ENCODE measurements at places on chromosomes 2 and 18.

GRCh38 chr18:29078273-29078672 lies 901.3 kb upstream of the CDH2 start:
- no peak for DNase-seq

GRCh38 chr2:159506764-159507440 lies 109.4 kb downstream of the BAZ2B start:
- DNase-seq = no peak

- DNase-seq = no peak
These were observed 15.5 kb downstream of the CYP1B1 start for GRCh38 chr2:38060236-38061018.

DNA sequence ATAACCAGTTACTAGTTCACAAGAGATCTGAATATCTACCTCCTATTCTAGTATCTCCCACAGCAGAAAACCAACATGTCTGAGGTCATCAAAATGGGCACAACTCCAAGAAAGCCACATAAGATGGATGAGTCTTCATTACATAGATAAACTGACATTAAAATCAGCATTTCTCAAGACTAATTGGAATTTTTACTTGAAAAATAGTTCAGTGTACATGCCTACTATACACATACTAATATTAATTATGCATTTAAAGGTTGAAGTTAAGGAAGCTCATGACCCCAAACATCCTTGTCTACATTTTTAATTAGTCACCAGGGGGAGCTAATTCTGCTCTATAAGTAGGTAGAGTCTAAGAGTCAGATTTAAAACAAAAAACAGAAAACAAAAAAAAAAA lies 41.9 kb downstream of the ZNF521 start:
- no peak for DNase-seq

GRCh38 chr2:178484245-178485041 lies 4.2 kb downstream of the PLEKHA3 start:
- DNase-seq = no peak

- peak; percentile 28 for DNase-seq
These were observed 71.2 kb downstream of the PLB1 start for GRCh38 chr2:28567061-28567471.

- no peak for DNase-seq
These were observed 158.3 kb upstream of the WDSUB1 start for GRCh38 chr2:159444754-159445153.

GRCh38 chr18:70418546-70419311 lies 129.9 kb downstream of the SOCS6 start:
- DNase-seq = no peak

- DNase-seq = no peak
These were observed 68.4 kb upstream of the RTN4 start for GRCh38 chr2:55118643-55119083.

GRCh38 chr2:75290600-75291150 lies 91.4 kb upstream of the TACR1 start:
- DNase-seq = no peak

DNA sequence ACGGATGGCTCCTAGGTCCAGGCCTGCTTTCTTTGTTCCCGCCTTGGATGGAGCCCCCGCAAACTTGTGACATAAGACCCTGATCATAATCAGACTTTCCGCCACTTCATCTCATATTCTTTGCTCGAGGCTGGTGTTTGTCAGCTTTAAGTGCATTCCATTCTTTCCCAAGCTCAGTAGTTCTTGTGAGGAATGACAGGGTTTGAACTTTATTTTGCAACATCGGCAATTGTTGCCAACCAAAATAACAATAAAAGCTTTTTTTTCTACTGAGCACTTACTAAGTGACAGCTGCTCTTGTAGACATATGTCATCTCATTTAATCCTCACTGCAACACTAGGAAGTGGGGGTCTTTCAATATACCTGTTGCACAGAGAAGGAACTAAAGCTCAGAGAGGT lies 178.8 kb upstream of the ST6GAL2 start:
- no peak for DNase-seq

DNA sequence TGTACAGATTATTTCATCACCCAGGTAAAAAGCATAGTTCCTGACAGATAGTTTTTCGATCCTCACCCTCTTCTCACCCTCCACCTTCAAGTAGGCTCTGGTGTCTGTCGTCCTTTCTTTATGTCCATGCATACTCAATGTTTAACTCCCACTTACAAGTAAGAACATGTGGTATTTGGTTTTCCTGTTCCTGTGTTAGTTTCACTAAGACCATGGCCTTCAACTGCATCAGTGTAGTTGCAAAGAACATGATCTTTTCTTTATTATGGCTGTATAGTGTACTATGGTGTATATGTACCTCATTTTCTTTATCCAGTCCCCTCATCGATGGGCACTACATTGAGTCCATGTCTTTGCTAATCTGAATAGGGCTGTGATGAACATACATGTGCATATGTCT lies 184.2 kb downstream of the KCNJ3 start:
- DNase-seq = no peak

DNA sequence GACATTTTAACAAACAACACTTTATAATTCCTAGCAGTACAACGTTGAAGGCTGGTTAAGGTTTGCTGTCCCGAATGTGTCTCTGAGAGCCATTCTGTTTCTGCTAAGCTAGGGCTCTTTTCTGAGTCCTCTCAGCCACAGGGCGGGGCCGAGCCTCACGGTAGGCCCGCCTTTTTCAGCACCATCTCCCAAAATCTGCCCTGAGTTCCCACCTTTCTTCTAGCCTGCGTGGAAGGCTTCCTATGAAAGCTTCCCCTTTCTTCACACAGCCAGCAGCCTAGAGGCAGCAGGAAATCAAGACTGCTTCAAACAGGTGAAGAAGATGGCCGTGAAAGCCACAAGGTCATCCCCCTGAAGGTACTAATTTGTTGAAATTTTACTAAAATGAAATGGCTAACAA lies 255.5 kb downstream of the CDH2 start:
- DNase-seq = no peak

DNA sequence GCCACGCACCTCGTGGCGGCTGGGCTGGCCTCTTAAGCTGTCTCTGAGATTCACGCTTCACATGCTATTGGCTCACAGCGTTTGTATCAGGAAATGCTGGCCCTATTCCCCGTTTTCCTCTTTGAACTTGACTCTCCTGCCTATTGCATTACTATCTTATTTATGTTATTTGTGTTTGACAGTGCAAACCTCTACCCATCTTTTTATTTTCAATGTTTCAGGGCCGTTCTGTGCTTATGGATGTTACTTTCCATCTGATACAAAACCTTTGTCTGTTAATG lies 149.9 kb upstream of the TWIST2 start:
- no peak for DNase-seq

GRCh38 chr2:139790136-139790535 lies 1009.9 kb upstream of the NXPH2 start:
- no peak for DNase-seq

DNA sequence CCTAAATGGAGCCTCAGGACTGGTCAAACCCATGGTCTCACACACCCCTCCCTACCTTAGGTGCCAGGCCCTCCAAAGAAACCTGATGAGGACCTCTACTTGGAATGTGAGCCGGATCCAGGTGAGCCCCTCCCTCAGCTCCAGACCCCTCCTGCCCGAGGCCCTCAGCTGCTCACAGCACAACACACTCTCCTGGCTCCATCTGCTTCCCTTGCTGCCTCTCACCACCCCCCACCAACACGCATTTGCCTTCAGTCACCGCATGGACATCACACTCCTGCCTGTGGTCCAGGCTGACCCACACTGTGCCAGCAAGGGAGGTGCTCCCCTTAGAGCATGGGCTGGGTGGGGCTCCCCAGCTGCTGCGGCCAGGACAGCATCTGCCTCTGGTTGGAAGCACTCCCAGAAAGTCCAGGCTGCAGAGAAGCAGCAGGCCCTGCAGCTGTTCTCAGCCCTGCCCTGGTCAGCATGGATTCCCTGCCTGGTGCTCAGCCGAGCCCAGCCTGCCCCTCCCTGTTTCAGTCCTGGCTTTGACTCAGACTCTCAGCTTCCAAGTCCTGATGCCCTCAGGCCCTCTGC lies 15.1 kb downstream of the SH2D6 start:
- no peak for DNase-seq

GRCh38 chr2:202065876-202066275 lies 7.2 kb upstream of the KIAA2012 start:
- no peak for DNase-seq

DNA sequence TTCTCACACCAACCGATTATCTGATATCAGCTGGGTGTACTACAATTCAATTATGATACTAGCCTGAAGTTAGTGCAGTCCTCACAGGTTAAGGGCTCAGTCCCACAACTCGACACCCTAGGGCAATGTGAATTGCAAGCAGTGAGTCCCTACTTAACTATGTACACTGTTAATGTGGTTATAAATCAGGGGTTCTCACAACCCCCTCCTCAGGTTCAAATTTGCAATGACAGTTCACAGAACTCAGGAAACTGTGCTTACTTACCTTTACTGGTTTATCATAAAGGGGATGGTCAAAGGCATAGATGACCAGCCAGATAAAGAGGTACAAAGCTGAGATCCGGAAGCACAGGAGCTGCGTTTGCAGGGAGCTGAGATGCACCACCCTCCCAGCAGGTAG lies 1379.1 kb upstream of the CDH2 start:
- DNase-seq = no peak

DNA sequence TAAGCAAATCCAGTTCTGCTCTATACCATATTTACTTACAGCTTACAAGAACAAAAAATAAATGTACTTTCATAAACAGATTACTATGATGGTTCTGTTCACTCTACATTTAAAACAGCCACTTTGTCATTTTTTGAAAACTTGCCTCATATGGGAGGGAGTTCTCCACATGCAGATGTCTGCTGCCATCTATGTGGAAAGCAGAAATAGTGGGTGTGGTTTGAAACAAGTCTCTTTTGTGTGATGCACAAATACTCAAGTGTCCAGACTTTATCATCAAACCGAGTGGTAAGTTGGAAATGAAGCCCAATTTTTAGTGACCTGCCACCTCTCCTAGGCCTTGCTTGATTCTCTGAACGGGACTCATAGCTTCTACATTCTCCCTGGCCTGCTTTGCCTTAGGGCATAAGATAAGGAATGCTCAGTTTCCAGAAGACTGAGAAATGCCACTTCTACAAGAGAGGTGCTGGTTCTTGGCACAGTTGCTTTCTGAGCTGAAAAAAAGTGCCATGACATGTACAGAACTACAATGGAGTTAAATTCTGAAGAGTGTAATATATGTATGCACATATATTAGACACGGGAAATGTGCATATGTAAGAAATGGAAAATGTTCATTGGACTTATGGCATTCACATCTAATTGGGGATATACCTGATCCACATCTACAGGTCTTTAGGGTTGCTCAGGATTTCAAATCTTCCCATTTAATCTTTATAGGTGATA lies 221.0 kb downstream of the SLC8A1 start:
- DNase-seq = no peak

- no peak for DNase-seq
These were observed 126.0 kb upstream of the KLF7 start for GRCh38 chr2:207291625-207292252.

DNA sequence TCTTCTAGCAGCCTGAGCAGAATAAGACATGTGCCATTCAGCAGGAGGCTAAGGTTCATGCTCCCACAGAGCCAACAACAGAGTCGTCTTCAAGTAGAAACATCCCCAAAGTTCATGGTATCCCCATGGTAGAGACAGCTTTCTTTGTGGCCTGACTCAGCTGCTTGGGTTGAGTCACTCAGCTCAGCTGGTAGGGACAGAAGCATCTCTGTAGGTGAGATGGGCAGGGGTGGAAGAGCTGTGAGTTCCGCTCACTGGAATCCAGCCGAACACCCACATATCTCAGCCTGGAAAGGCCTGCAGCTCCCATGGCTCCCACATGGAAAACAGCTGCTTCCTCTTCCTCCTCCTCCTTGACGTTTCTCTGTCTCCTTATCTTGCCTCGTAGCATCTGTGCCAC lies 792.7 kb downstream of the RNF144A start:
- no peak for DNase-seq

- peak; percentile 64 for DNase-seq
These were observed 72.5 kb downstream of the DGKD start for GRCh38 chr2:233426619-233427342.

DNA sequence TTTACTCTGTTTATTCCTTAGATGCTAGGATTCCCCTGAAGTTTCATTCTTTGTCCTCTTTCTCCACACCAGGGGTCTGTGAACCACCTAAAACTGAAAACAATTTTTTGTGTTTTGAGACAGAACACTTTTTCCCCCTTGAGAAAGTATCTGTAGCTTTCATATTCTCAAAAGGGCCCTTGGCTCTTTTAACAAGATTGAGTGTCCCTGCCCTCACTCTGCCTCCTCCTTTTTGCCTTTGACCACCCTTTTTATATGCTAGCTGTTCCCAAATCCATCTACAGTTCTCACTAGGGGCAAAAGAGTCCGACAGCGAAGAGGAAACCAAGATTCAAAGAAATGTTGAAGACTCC lies 883 bp upstream of the EHBP1 start:
- no peak for DNase-seq

DNA sequence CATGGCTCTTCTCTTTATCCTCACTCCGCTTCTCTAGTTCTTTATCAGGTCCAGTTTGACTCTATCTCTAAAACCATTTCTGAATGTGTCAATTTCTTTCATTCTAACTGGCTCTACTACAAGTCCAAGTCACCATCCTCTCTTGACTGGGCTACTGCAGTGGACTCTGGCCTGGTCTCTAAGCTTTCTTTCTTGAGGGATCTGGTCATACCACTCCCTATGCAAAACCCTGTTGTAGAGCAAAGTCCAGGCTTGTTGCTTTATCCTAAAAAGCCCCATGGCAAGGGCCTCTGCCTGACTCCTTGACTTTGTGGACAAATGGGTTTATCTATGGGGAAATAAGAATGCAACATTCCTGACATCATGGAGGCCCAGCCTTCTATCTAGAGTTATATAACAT lies 87.1 kb downstream of the BCL2L11 start:
- no peak for DNase-seq

DNA sequence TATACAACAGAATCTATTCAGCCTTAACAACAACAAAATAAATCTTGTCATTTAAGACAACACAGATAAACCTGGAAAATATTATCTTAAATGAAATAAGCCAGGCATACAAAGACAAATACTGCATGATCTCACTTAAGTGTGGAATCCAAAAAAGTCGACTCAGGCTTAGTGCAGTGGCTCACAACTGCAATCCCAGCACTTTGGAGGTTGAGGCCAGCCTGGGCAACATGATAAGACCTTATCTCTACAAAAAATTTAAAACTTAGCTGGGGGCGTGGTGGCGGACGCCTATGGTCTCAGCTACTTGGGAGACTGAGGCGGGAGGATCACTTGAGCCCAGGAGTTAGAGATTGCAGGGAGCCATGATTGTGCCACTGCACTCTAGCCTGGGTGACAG lies 75.2 kb upstream of the RNU4ATAC start:
- no peak for DNase-seq
